ENCODE measurements at places on chromosomes 13 and 19.

DNA sequence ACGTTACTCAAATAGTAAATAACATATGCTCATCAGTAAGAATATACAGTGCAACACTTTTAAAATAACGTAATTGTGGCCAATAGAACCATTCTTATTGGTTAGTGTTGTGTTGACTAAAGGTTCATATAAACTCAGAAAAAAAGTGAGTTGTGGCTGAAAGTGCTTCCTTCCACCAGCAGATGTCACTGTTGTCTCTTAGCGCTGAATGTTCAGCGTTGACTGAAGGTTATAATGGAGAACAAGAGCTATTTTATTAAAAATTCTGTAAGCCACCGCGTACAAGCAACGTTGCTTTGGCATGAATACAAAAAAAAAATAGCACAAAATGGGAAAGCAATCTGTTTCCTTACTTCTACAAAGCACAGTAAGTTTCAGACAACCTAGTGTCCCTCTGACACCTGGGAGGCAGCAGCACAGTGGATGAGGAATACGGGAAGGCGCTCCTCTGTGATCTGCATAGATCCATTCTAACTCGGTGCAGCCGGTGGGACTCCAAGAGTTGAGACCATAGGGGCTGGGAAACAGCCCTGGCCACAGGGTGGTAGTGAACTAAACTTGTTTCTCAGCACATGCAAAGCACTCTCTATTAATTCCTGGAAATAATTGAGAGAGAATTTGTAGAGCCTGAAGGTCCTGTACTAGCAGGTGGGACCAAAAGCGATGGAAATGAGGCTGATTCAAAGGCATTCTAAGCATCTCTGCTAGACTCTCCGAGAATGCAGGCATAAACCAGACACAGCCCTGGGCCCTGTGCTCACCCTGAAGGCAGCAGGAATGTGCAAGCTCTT is 23.9 kb upstream of the OXGR1 start:
- no peak for DNase-seq

- no peak for DNase-seq
Observed at GRCh38 chr19:8593931-8594330, 16.6 kb downstream of the ADAMTS10 start.

DNA sequence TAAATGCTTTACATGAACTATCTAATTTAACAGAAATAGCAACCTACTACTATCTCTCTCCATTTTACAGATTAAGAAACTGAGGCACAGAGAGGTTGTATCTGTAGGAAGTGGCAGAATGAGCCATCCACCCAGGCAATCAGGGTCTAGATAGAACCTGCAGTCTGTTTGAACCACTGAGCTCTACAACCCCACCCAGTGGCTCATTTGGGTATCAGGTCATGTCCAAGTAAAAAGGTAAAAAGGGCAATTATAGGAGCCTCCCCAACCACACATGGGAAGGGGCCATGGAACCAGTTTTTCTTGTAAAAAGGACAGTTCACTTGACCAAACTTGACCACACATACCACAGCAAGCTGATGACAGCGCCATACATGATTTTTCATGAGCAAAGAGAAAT is 92.9 kb upstream of the SGCG start:
- DNase-seq, result no peak

DNA sequence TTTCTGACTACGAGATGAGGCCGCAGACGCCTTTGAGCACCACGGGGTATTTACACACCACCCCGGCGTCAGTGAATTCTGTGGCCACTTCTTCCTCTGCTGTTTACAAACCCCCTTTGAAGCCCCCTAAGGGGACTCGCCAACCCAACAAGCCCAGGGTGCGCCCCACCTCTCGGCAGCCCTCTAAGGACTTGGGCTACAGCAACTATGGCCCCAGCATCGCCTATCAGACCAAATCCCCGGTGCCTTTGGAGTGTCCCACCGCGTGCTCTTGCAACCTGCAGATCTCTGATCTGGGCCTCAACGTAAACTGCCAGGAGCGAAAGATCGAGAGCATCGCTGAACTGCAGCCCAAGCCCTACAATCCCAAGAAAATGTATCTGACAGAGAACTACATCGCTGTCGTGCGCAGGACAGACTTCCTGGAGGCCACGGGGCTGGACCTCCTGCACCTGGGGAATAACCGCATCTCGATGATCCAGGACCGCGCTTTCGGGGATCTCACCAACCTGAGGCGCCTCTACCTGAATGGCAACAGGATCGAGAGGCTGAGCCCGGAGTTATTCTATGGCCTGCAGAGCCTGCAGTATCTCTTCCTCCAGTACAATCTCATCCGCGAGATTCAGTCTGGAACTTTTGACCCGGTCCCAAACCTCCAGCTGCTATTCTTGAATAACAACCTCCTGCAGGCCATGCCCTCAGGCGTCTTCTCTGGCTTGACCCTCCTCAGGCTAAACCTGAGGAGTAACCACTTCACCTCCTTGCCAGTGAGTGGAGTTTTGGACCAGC is 5.3 kb downstream of the SLITRK5 start:
- no peak for DNase-seq

GRCh38 chr19:15276620-15277215 is 44.5 kb upstream of the EPHX3 start:
- DNase-seq, result no peak

DNA sequence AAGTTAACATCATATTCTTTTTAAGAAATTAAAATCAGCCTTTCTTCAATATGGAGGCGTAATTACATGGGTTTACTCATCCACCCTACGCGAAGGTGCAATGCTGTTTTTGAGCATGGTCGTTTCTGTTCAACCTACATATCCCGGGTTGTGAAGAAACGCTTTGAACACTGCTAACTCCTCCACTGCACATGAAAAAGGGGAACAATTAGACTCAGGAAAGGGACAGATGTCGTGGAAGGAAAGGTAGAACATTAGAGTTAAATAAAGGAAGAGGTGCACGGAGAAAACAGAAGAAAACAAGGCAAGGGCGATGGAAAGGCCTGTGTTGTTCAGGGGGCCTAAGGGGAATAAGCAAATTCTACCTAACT is 4.1 kb downstream of the ZIC5 start:
- DNase-seq, result no peak

- DNase-seq, result no peak
Observed at GRCh38 chr19:13888281-13888680, 11.3 kb downstream of the NANOS3 start.

DNA sequence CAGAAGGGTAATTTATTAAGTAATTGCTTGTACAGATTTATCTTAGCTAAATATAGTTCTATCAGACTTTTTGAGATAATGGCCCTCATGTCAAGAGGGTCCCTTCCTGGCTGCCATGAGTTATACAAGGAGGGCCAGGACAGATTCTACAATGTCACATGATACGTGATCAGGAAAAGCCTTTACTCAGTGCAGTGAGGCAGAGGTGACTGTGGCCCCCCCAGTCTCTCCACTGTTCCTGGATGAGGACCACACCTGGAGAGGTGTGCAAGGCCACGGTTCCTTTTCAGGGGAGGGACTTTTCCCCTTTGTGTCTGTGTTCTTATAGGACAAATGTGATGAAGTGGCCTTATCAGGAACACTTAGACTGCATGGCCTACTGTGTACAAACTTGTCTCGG is 54.3 kb upstream of the LRCH1 start:
- no peak for DNase-seq

All from SJSA1 (cell line).